ENCODE measurements at places on chromosomes 6 and 20.

DNA sequence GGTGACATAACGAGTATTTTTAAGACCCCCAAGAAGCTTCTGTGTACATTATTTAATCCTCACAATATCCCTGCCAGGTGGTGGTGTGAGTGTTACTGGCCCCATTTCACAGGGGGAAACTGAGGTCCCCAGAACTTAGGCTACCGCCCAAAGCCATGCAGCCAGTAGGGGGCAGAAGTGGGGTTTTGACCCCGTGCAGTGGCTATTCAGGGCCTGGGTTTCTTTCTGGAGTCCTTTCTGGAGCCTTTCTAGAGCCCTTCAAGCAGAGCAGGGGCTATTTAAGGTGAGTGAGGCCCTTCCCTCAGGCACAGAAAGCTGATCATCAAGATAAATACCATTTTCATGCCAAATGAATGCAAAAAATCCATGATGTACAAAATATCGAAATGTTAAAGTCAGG lies 59.0 kb downstream of the CTCFL start:
- no peak for DNase-seq

- DNase-seq = no peak
Observed at GRCh38 chr6:50217841-50218240, 168.1 kb upstream of the DEFB112 start.

DNA sequence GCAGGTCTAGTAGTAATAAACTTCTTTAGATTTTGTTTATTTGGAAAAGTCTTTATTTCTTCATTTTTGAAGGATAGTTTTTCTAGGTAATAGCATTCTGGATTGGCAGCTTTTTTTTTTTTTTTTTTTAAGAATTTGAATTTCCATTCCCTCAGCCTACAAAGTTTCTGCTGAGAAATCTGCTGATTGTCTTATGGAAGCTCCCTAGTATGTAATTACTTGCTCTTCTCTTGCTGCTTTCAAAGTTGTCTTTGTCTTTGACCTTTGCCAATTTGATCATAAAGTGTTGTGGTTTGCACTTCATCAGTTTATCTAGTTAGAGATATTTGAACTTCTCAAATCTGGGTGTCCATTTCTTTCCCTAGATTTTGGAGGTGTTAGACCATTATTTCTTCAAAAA lies 82.2 kb upstream of the GMDS start:
- DNase-seq = no peak

GRCh38 chr20:43231829-43232228 lies 42.1 kb upstream of the PTPRT start:
- no peak for DNase-seq

GRCh38 chr6:63750400-63750799 lies 114.8 kb downstream of the PHF3 start:
- no peak for DNase-seq

- DNase-seq = no peak
Observed at GRCh38 chr20:39855056-39855455, 834.0 kb downstream of the MAFB start.

DNA sequence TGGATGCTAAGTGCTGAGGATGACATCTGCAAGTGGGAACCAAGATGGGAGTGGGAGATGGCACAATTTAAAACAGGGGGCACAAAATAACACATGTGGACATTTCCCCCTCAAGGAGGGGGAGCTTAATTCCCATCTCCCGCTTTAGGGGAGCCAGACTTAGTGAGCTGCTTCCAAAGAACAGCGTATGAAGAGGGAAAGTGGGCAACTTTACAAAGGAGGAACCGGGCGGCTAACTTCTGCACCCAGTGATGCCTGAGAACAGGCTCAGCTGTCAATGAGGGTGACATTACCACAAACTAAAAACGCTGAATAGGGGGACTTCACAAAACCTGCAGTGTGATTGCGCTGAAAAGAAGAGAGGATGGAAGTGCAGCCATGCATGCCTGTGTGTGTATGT lies 95.5 kb upstream of the NXT1 start:
- DNase-seq = no peak

DNA sequence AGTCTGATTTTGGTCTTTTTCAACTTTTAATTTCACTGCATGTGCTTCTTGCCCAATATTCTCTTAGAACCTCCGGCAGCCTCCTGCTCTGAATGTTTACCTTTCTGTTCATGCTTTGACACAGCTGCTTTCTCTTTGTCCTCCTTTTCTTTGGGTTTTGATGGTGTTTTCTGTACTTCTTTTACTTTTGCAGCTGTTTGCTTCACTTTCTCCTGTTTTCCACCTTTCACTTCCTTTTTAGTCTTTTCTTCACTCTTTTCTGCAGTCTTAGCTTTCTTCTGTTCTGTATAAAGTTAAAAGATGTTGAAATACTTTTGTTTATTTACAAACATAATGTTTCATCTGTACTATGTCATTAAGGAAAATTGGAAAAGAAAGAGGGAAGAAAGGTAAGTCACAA lies 133.1 kb downstream of the TRDN start:
- DNase-seq = no peak

DNA sequence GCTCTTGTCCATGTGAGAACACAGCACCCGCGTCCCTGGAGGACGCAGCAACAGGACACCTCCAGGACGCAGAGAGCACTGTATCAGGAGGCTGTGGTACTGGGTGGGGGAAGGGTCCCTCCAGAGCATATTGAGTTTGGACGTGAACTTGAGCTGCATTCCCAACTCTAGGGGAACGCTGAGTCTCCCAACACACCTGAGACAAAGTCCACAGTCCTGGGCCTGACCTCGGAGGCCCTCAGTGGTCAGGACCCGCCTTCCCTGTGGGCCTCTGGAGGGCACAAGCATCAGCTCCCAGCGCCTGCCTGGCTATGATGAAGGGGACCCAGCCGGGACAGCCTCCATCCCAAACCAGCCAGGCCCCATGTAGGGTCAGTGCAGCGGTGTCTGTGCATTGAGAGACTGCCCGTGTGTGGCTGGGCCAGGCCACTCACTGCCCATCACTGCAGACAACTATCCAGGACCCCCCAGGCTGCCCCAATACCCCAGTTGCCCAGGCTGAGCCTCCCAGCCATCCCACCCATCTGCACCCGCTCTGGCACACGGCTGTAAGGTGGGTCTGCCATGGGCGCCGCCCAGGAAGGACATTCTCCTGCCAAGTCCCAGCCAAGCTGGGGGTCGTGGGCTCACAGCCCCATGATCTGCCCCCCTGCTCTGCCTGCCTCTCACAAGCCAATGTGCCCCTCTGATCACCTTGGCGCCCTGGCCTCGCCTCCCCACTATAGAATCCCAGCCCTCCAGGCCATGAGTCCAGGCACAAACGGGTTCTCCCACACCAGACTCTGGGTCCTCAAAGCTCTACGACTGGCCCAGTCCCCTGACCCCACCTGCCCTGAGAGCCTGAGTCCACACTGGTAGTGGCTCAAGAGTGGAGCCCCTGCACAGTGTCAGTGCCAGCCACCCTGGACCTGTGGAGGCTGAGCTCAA lies 115.7 kb downstream of the TAF4 start:
- no peak for DNase-seq

- peak; percentile 74 for DNase-seq
Observed at GRCh38 chr6:74137911-74138310, 441.9 kb downstream of the CD109 start.

- DNase-seq = peak; percentile 14
Observed at GRCh38 chr6:80789912-80790570, 683.6 kb downstream of the BCKDHB start.

DNA sequence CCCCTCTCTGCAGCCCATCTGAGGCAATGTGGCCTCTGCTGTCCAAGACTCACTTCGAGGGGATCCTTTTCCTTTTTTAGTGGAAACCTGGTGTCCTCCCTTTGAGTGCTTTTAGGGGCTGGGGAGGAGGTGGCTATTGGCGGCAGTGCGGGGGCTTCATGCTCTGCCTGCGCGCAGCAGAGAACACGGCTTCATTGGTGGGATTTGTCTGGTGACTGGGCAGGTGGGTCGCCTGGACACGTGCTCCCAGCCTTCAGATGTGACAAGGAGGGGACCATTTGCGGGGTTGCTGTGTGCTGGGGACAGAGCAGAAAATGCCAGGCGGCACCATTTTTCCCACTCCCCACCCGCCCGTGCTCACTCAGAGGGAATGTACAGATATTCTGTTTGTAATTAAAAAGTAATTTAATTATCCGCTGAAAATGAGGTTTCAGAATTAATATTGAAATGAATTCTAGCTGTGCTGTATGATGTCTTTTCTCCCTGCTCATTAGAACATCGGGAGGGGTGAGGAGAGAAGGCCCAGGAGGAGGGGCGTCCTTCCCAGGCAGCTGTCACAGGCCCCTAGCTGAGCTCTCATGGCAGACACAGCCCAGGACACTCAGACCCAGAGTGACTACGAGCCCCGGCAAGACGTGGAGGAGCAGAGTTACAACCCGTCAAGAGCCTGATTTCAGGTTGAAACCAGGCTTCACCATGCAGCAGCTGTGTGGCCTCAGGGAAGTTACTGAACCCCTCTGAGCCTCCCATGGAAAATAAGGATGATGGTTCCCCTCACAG lies 417.2 kb upstream of the SULF2 start:
- no peak for DNase-seq

DNA sequence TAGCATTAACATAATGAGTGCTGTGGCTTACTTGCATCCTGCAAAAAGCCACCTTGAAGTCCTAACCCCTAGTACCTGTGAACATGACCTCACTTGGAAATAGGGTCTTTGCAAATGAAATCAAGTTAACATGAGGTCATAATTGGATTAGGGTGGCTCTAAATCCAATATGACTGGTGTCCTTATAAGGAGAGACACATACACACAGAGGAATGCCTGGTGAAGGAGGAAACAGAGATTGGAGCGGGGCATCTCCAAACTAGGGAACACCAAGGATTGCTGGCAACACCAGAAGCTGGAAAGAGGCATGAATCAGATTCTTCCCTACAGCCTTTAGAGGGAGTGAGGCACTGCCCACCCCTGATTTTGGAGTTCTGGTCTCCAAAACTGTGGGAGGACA lies 17.6 kb upstream of the RPS6KA2 start:
- peak; percentile 66 for DNase-seq

- no peak for DNase-seq
Observed at GRCh38 chr20:33176101-33176500, 8.1 kb downstream of the BPIFA2 start.

DNA sequence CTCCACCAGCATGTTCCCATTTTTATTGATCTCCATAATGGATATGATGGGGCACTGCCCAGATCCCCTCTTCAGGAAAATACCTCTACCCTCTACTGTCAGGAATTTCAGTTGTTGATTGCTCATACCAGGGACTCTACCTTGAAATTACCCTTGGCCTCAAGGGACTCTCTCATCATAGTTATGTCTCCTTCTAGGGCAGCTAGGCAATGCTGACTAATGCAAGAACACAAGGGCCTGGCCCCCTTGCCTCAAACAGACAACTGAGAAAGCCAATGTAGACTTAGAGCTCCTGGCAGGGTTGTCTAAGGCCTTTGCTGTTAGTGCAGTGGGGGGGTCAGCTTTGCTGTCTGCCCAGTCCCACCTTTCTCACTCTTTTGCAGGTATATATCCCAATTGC lies 493.1 kb downstream of the BTBD3 start:
- DNase-seq = no peak

GRCh38 chr20:50715694-50716093 lies 15.7 kb upstream of the PARD6B start:
- DNase-seq = no peak

DNA sequence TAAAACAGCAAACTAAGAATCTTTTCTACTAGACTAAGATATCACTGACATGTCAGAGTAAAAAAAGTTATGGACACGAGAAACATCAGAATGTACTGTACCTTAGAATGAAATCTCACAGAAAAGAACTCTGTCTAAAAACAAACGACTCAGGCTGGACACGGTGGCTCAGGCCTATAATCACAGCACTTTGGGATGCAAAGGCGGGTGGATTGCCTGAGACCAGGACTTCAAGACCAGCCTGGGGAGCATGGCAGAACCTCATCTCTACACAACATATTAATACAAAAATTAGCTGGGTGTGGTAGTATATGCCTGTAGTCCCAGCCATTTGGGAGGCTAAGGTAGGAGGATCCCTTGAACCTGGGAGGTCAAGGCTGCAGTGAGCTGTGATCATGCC lies 122.6 kb downstream of the PRND start:
- DNase-seq = no peak

- no peak for DNase-seq
Observed at GRCh38 chr6:42295181-42295580, 77.5 kb upstream of the MRPS10 start.

- DNase-seq = peak; percentile 67
Observed at GRCh38 chr6:152391179-152391880, 245.8 kb downstream of the SYNE1 start.

- DNase-seq = peak; percentile 53
Observed at GRCh38 chr20:51331481-51331880, 211.0 kb downstream of the NFATC2 start.

DNA sequence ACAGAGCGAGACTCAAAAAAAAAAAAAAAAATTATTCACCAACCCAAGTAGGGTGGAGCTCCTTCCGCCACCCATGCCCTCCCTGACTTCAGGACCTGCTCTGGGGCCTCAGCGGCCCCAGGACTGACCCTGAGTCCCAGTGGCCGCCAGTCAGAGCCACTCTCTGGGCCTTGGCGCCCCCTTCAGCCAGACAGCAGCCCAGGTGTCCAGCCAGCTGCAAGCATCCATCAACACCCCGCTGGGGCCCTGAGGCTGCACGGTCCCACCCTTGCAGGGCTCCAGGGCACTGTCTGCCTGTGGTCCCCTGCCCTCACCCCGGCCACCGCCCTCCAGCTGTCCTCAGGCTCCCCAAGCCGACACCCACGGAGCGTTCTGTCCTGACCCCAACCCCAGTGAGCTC lies 11.4 kb upstream of the KCNQ2 start:
- DNase-seq = no peak

GRCh38 chr20:30168025-30168799 lies 1089.3 kb upstream of the DEFB115 start:
- no peak for DNase-seq

DNA sequence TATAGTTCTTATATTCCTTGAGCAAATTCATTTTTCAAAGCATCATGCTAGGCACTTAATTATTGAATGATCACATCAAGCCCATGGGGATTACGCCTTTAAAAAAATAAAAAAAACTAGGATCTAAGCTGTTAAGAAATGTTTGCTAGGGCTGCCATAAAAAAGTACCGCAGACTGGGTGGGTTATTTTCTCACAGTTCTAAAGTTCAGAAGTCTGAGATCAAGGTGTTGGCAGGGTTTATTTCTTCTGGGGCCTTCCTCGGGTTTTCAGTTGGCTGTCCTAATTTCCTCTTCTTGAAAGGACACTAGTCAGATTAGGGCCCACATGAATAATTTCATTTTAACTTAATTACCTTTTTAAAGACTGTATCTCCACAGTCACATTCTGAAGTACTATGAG lies 165.6 kb upstream of the RIMS1 start:
- DNase-seq = no peak

DNA sequence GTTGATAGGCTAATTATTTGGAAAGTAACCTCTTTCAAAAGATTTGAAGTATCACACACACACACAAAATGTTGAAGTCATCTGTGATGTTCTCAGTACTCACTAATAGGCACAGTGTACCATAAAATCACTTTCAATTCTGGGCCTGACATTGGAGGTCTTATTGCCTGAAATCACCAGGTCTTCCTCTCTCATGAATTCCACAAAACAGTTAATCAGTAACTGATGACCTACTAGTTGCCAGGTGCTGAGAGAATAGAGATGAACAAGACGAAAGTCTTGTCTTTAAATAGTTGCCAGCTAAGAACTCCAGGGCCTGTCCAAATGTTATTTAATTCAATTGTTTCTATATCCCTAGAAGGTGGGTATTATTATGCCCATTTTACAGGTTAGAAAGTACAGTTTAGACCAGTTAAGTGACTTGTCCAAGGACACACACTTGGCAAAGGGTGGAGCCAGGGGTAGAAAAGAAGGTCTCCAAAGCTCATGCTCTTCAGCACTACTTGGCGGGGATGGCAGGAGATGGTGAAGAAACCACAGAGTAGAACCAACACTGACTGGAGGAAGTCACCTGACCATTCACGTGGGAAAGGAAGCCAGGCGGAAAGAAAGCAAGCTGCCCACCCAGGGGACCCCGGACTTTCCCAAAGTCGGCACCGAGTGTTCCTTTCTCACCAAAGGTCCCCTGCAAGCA lies 116.4 kb downstream of the KIF6 start:
- DNase-seq = no peak
